Esophagus muscularis mucosa (tissue), 4 donors: ENCODE measurements at places on chromosomes 5 and 9. TPM values are rescaled to one million over a fixed set of nuclear protein-coding genes. Genes with fewer than 3 reads are reported as not detected.

- H3K4me1 ChIP-seq, result no peaks in the 10 kb centered on the region
- no peak overlapping the region for H3K4me3 ChIP-seq
Observed at GRCh38 chr9:99038484-99038820, 66.5 kb upstream of the TGFBR1 start.

DNA sequence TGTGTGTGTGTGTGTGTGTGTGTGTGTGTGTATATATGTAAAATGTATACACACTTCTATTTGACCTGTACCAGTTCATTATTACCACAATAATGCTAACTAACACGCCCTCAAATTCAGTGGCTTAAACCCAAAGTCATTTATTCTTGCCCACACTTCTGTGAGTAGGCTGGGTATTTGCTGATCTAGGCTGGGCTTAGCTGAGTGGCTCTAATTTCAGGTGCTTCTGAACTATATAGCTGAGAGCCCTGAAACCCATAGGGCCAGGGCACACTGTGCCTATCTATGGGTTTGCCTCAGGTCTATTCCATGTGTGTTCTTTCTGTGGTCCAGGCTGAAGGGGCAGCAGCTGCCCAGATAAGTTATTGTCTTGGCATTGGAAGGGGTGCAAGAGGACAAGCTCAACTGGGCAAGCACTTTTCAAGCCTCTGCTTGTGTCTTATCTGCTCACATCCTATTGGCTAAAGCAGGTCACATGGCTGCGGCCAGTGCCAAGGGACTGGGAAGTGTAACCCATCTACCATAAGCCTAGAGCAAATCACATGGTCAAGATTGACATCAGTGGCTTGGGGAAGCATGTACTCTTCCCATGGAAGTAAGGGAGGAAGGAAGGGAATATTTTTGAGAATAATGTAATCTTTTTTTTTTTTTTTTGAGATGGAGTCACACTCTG is 139.9 kb downstream of the PALM2AKAP2 start:
- no peaks in the 10 kb centered on the region for H3K36me3 ChIP-seq
- H3K27me3 ChIP-seq, result no peaks in the 10 kb centered on the region
- peaks cover 28% of the 10 kb centered on the region for H3K4me1 ChIP-seq
- no peak overlapping the region for H3K27ac ChIP-seq
- no peak overlapping the region for H3K4me3 ChIP-seq
- DNase-seq, result no peak

CD72 gene
- not detected for total RNA-seq

- H3K27ac ChIP-seq, result no peak overlapping the region
- H3K27me3 ChIP-seq, result no peaks in the 10 kb centered on the region
- DNase-seq, result no peak
- H3K36me3 ChIP-seq, result no peaks in the 10 kb centered on the region
- no peaks in the 10 kb centered on the region for H3K4me1 ChIP-seq
Observed at GRCh38 chr5:106521701-106522100, 1149.0 kb downstream of the EFNA5 start.

DNA sequence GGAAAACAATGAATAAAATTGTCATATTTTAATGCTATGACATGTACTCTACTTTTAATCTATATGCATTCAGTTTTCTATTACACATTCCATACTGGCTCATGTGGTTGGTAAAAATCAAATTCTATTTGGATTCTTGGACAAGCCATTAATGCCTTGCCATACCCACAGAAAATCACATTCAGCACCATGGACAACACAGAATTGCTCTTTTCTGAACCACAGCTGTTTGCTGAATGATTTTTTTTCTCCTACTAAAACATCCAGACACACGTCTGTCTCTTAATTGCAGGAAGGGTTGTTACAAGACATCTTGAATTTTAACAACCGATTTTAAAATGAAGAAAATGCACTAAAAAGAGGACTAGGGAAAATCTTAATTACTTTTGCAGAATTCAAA is 675.6 kb downstream of the BRINP1 start:
- H3K27ac ChIP-seq, result no peak overlapping the region
- no peaks in the 10 kb centered on the region for H3K27me3 ChIP-seq
- no peaks in the 10 kb centered on the region for H3K36me3 ChIP-seq
- DNase-seq, result no peak

GRCh38 chr9:32326146-32326545 is 58.3 kb upstream of the ACO1 start:
- no peaks in the 10 kb centered on the region for H3K4me1 ChIP-seq
- H3K4me3 ChIP-seq, result no peak overlapping the region
- DNase-seq, result no peak
- no peak overlapping the region for H3K27ac ChIP-seq

DNA sequence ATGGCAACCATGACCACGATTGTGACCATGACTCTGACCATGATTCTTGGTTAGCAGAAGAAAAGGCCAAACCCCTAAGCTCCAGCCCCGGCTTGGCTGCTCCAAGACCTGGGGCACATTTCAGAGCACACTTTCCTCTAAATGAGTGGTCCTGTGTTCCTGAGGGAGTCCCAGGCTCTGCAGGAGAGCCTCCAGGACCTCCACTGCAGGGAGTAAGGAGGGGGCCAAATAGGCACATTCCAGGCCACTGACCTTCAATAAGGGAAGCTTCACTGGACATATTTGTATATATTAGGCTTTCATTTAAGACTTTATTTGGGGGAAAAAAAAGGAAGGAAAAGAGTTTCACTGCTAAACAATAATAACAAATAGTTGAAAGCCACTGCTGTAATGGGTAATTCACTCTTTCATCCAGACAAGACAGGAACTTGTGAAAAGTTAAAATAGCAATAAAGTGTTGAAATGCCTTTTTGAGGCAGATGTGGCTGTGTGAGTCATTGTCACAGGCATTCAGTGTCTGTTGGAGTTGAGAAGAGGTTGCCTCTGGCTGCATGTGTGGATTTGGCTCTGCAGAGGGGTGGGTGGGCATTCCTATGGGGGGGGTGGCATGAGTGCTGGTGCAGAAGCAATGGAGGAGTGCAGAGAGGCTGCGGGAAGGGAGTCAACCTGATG is 63.9 kb upstream of the TGFBR1 start:
- no peak overlapping the region for H3K4me3 ChIP-seq
- no peak for DNase-seq
- peaks cover 62% of the 10 kb centered on the region for H3K36me3 ChIP-seq
- H3K4me1 ChIP-seq, result no peaks in the 10 kb centered on the region

GRCh38 chr9:92721548-92721947 is 43.1 kb downstream of the BICD2 start:
- H3K27me3 ChIP-seq, result no peaks in the 10 kb centered on the region
- peaks cover 63% of the 10 kb centered on the region for H3K36me3 ChIP-seq
- H3K27ac ChIP-seq, result no peak overlapping the region
- H3K4me3 ChIP-seq, result no peak overlapping the region
- H3K4me1 ChIP-seq, result peaks cover 13% of the 10 kb centered on the region
- DNase-seq, result no peak

PCDHGA11 gene
- 5.1 TPM for total RNA-seq

DNA sequence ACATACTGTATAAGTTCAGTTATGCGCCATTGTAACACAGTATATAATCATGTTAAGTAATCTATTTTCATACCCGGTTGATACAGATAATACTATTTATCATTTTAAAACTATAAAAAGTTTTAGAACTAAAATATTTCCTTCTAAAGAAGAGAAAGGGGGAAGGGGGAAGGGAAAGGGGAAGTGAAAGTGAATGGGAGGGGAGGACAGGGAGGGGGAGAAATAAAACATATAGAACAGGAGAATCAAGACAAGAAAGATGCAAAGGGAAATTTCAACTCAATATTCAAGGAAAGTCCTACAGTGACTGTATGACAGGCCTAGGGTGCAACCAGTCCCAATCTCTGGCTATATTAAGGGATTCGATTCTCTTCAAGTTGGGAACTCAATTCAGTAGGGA is 1278.8 kb downstream of the MAT2B start:
- no peak overlapping the region for H3K4me3 ChIP-seq
- no peaks in the 10 kb centered on the region for H3K36me3 ChIP-seq
- no peaks in the 10 kb centered on the region for H3K27me3 ChIP-seq
- no peak for DNase-seq
- H3K27ac ChIP-seq, result no peak overlapping the region
- H3K4me1 ChIP-seq, result no peaks in the 10 kb centered on the region

SPINK7 gene
- not detected for total RNA-seq

DNA sequence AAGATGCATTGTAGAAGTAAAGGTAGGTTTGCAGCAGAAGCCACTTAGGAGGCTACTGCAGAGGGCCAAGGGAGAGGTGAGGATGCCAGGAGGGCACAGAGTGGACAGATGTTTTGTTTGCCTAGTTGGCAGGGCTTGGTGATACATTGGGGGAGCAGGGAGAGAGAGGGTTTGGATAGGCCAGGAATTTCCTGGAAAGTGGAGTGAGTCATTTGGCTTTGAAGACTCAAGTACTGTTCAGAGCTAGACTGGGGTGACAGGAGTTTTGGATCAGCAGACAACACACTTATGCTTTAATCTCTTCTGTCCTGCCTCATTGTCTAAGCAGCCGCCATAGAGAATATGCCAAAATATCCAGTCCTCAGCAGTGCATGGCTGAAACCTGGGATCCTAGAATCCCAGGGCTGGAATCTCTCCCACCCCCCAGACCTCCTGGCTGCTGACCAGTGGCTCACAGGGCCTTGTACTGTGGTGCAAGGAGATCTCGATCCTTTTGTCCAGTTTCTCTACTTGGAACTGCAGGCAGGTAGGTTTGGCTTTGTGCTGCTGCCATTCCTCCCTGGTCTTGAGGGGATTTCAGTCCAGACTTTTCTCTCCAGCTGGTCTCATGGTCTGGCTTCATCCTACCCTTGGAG is 11.0 kb downstream of the TMEM268 start:
- H3K36me3 ChIP-seq, result peaks cover 19% of the 10 kb centered on the region
- no peak for DNase-seq
- H3K27me3 ChIP-seq, result no peaks in the 10 kb centered on the region
- peaks cover 17% of the 10 kb centered on the region for H3K4me1 ChIP-seq
- no peak overlapping the region for H3K4me3 ChIP-seq

CDKN2A gene
- 3.7 TPM for total RNA-seq

TSPAN17 gene
- total RNA-seq, result 18.6 TPM

GRCh38 chr5:142425286-142426065 is 100.7 kb upstream of the SPRY4 start:
- no peak overlapping the region for H3K4me3 ChIP-seq
- H3K36me3 ChIP-seq, result no peaks in the 10 kb centered on the region
- H3K27ac ChIP-seq, result no peak overlapping the region
- no peaks in the 10 kb centered on the region for H3K4me1 ChIP-seq
- no peaks in the 10 kb centered on the region for H3K27me3 ChIP-seq

DNA sequence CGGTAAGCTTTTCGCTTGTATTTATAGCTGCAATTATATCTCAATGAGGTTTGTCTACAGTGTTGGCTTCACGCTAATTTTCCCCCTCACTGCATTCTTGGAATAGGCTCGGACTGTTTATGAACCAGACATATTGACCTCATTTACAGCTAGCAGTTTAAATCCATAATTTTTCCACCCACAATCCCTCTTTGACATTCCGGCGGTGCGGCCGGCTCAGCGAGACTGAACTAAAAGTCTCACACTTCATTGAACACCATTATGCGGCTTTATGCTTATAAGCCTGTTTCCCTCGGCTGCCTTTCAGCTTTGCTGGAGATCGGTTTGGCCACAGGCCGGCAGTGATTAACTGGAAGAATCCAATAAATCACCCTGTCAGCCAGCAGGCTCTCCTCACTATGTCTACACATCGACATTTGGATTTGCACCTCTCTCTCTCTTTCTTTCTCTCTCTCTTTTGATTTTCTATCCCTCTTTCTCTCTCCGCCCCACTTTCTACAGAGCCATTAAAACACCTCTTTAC is 315.0 kb upstream of the TLE4 start:
- peaks cover 36% of the 10 kb centered on the region for H3K27me3 ChIP-seq
- H3K27ac ChIP-seq, result no peak overlapping the region

DNA sequence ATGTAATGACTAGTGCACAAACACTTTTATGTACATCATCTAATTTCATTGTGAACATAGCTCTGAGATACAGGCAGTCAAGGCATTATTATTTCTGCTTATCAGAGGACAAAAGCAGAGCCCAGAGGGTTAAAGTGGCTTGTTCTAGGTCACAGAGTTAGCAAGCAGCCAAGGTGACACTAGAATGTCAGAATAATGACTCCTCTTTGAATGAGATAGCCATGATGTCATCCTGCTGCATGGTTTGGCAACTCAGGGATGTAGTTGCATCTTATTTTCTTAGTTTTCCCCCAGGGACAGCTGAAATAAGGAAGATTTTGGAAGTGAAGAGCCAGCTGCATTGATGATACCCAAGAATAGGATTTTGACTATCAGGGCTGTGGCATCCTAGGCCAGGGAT is 54.4 kb downstream of the KCNV2 start:
- H3K27me3 ChIP-seq, result no peaks in the 10 kb centered on the region
- DNase-seq, result no peak
- no peak overlapping the region for H3K4me3 ChIP-seq

CCNO gene
- not detected for total RNA-seq

DNA sequence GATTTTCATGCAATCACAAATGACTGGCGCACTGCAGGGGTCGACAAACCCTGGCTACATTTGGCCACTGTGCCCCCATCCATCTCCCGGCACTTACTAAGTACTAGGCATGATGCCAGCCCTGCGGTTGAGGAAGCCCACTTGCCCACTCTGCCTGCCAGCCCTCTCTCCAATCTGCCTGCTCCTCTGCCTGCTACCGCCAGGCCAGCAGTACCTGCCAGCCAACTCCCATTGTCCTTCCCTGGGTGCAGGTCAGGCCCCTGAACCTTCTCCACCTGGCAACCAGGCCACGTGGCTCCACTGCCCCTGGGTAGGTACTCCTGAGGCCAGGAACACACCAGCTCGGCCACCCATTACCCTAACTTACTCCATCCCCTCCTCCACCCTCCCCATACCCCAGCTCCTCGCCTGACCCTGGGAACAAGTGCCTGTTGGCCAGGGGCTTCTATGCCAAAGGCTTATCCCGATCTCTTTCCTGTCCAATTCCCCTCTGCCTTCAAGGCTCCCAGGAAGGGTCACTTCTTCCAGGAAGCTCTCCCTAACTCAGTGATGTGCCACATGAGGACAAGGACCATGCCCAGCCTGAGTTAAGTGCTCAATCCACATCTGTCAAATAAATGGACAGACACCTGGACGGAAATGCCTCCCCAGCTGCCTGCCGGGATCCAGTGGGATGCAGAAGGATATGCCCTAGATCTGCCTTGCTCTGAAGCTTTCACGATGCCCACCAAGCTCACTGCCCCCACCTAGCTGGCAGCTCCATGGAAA is 6.6 kb downstream of the EEIG1 start:
- no peaks in the 10 kb centered on the region for H3K27me3 ChIP-seq
- peak overlapping the region; percentile 96 for H3K27ac ChIP-seq
- no peaks in the 10 kb centered on the region for H3K36me3 ChIP-seq
- peaks cover 98% of the 10 kb centered on the region for H3K4me1 ChIP-seq

DNA sequence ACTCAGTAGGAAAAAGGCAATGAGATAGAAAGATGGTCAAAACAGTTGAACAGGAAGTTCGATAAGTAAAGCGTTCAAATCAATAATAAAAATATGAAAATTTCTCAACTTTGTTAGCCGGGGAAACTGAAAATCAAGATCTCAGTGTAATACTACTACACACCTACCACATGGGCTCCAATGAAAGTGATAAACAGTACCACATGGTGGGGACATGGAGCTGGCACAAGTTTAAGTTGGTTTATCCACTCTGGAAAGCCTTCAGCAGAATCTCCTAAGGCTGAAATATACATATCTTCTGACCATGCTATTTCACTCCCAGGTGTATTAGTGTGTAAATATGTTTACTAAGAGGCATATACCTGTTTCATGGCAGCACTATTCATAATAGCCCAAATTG is 126.8 kb downstream of the NXNL2 start:
- no peak for DNase-seq
- H3K4me3 ChIP-seq, result no peak overlapping the region
- H3K27me3 ChIP-seq, result no peaks in the 10 kb centered on the region
- H3K36me3 ChIP-seq, result no peaks in the 10 kb centered on the region
- peaks cover 11% of the 10 kb centered on the region for H3K4me1 ChIP-seq
